ENCODE measurements at places on chromosomes 3 and 15.

- no peak for DNase-seq
These were observed 37.2 kb upstream of the DLG1 start for GRCh38 chr3:197335428-197336132.

DNA sequence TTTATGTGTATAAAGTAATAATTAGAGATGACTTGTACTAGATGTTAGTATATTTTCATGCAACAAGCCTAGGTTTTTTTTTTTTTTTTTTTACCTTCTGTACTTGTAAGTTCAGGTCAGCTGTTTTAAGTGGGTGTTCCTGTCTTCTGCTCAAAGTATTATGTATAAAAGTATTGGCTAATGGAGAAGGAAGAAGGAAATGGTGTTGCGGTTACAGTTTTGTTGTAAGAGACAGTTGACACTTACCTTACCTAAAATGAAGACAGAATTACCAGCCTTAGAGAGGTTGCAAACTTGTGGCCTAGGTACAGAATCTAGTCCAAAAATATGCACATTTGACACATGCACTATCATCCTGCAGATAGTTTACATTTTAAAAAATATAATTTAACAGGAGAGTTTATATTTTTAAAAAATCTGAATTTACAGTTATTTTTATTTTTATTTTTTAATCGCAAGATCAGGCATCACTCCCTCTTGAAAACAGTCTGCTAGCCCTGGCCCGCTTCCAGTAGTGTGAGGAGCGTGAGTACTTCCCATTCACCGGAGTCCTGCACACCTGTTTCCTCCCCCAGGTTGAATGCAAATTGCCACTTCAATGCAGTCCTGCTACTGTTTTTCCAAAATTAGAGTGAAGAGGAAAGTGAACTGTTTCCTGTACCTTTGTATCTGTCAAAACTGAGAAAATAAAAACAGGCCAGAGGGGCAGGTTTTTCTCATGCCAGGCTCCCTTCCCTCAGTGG lies 224.3 kb upstream of the SOX2 start:
- no peak for DNase-seq

DNA sequence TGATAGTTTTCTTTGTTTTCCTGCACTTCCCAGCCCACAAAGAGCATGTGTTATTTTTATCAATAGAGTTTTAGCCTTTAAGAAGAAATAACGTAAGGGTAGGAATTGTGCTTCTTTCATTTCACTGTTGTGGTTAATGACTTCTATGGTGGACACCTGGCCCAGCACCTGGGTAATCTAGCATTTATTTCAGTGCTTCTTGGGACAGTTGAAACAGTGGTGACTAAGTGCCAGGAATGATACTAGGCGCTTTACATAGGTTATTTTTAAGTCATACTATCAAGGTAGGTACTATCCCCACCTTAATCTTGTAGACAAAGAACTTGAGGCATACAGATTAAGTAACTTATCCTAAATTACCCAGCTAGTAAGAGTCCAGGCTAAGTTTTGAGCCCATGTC lies 243.8 kb downstream of the SOX2 start:
- DNase-seq = no peak

DNA sequence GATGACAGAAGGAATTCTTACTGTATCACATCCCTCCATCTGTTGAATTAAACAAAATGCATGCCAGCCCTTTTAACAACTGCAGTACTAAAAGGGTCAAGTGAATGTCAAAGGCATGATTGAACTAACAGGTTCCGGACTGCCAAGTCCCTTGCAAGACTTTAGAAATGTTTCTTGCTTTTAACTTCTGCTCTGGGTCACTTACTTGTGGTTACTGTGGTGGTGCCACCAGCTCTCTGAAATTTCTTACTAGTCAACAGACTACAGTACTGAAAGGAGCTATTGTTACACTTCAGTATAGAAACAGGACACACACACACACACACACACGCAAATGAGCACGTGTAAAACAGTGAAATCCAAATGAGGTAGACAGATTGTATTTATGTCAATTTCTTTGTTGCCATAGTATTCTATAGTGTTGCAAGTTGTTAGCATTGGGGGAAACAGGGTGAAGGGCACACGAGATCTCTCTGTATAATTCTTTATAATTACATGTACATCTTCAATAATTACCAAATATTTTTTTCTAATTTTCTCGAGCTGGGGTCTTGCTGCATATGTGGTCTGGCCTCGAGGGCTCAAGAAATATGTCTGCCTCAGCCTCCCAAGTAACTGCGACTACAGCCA lies 79.9 kb upstream of the SLC25A26 start:
- DNase-seq = no peak

DNA sequence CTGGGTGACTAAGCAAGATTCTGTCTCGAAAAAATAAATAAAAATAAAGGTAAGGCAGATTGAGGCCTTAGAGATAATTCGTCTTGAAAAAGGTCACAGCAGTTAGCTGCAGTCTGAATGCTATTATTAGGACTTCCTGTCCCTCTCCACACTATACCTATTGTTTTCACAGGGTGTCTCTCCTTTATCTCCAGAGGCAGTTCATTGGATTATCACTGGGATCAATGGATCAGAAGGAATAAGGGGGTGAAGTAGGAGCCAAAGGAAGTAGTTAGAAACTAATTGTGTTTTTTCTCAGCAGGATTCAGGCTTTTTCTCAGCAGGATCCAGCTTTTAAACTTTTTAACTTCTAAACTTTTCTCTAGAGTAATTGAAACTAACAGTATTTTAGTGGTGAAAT lies 326.9 kb downstream of the IL5RA start:
- no peak for DNase-seq

DNA sequence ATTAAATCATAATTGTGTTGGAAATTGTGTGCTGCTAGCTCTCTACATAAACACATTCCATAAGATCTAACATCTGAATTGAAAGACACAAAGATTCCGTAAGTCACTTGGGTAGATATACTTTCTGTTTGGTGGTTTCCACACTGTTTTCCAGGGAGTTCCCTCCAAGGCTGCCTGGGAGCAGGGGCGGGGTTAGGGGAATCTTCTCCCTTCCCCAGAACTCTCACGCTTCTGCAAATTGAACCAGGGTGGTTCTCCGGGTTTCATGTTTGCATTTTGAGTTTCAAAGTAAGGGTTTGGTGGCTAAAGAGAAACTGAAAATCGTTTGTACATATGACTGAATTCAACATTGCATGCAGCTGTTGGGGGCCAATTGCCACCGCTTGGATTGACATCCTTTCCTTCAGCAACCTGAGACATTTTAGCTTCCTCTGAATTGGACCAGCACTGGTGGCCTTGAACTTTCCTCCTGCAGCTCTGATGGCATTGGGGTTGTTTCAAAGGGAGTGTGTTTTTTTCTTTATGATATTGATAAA lies 192.7 kb upstream of the FEZF2 start:
- no peak for DNase-seq

- peak; percentile 88 for DNase-seq
These were observed 8.4 kb downstream of the CSK start for GRCh38 chr15:74790080-74790916.

GRCh38 chr3:172107403-172107802 lies 68.0 kb downstream of the FNDC3B start:
- no peak for DNase-seq

GRCh38 chr15:101689901-101690300 lies 34.4 kb downstream of the TARS3 start:
- DNase-seq = peak; percentile 75

- DNase-seq = peak; percentile 63
These were observed 61.8 kb upstream of the SMAD3 start for GRCh38 chr15:67003586-67003985.

DNA sequence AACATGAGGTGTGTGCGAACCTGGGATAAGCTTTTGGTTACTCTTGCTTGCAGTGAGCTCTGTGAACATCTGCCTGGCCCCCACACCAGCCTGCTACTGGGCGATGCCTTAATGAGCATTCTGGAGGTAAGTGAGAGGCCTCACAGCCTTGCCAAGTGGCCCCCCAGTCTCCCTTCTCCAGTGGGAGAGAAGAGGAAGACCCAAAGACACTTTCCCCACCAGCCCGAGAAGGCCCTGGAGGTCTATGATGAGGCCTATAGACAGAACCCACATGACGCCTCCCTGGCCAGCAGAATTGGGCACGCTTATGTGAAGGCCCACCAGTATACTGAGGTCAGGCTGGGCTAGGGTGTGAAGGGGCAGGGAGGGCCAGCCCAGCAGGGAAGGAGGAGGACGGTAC lies 22.5 kb downstream of the TTC21A start:
- no peak for DNase-seq

GRCh38 chr3:138768125-138768524 lies 66.6 kb downstream of the PIK3CB start:
- DNase-seq = no peak

GRCh38 chr3:32571192-32571485 lies 481 bp upstream of the DYNC1LI1 start:
- DNase-seq = no peak

GRCh38 chr15:100635406-100636071 lies 33.1 kb downstream of the ASB7 start:
- DNase-seq = no peak

DNA sequence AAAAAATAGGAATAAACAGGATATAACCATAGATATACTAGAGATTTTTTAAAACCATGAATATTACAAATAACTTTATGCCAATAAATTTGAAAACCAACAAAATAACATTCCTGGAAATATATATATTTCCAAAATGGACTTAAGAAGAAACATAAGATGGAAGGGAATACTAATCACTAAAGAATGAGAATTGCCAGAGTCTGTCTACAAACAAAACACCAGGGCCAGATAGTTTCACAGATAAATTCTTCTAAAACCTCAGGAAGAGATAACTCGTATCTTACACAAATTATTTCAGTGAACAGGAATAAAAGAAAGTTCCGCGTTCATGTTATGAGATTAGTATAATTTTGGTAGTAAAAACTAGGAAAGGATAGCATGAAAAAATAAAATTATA lies 107.3 kb downstream of the HERC1 start:
- peak; percentile 55 for DNase-seq

DNA sequence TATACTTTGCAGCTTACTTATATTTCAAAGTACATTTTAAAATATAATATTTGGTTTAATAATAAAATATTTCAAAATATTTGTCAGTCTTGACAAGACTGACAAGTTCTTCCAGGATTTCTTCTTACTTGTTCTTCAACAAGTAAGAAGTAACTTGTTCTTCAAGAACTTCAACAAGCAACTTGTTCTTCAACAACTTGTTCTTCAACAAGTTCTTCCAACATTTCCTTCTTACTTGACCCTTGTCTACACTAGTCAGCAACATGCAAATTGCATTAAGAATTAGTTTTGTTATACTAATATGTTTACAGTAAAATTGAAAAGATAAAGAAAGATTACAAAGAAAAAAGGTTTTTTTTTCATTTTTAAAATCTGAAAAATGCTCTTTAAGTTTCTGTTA lies 731.7 kb downstream of the NSUN3 start:
- DNase-seq = no peak
